LoVo (cell line): ENCODE measurements at places on chromosomes 7 and 10.

DNA sequence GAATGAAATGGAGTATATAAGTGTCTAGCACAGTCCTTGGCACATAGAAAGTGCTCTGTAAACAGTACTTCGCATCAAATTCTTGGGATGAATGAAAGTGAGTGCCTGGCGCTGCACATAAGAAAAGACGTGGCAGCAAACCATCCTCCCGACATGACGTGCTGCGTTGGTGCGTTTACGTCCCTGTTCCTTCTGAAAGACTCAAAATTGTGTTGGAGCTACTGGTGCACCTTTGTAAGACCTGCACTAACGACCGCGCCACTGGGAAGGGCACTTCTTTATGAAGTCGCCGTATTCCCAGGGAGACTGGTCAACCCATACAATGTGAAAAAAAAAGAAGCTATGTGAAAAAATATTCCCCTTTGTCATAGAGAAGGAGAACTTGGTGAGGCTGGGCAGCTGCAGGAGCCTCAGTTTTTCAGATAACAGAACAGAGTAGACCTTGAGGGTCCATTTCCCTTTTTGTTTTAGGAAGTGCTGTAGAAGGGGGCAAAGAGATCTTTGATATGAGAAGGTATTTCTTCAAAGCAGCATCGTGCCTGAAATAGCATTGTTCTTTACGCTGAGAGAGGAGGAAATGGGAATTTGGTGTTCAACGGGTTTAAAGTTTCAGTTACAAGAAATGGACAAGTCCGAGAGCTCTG lies 91.7 kb downstream of the PTPRE start:
- DNase-seq: no peak

GRCh38 chr10:24872049-24872789 lies 80.2 kb downstream of the PRTFDC1 start:
- DNase-seq: no peak

DNA sequence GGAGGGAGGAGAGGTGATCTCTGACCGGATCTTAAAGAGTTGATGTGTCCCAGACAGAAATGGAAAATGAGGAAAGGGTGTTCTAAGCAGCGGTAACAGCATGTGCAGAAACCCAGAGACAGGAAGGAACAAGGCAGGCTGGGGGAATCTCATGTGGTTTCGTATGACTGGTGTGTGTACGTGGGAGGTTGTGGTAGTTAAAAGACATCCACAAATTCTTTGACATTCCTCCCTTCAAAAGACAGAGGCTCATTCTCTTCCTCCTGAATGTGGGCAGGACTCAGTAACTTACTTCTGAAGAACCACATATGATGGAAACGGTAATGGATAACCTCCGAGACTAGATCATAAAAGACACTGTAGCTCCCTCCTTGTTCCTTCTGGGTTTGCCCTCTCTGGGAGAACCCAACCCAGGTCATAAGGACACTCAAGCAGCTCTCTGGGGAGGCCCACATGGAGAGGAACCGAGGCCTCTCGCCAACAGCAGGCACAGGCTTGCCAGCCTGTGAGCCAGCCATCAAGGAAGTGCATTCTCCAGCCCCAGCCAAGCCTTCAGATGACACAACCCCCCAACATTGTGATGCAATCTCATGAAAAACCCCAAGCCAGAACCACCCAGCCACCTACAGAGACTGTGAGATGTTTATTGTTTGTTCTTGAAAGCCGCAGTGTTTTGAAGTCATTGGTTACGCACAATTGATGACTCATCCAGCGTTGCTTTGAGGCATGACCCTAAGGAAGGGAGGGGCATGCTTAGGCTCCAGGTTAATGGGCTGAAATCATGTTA lies 116.0 kb downstream of the SLIT1 start:
- peak; percentile 96 for DNase-seq

DNA sequence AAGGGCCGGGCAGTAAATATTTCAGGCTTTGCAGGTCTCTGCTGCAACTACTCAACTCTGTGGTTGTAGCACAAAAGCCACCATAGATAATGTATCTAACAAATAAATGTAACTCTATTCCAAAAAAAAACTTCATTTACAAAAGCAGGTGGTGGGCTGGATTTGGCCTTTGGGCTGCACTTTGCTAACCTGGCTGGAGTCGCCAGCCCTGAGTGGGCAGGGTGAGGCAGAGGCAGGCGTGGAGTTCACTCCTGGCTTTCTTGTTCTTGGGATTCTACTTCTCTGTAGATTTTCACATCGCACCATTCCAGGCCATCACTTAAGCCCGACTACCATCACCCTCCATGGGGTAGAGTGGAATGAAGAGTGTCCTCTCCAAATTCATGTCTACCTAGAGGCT lies 367.6 kb upstream of the MGMT start:
- no peak for DNase-seq
